ENCODE measurements at places on chromosomes 1 and 21.

GRCh38 chr1:185627171-185627570, 107.0 kb upstream of the HMCN1 start:
- DNase-seq = no peak

DNA sequence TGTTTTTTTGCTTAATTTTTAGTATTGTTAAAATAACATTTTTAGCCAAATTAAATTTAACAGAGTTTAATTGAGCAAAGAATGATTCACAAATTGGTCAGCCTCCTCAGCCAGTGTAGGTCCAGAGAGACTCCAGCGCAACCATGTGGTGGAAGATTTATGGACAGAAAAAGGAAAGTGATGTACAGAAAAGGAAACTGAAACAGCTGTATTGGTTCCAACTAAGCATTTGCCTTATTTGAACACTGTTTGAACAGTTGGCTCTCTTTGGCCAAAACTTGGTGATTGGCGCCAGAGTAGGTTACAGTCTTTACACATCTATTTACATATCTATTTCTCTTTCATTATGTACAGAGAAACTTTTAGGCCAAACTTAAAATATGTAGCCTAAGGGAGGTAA, 19.4 kb downstream of the RPS6KC1 start:
- DNase-seq = peak; percentile 37

GRCh38 chr1:216186141-216186540, 237.1 kb downstream of the USH2A start:
- DNase-seq = no peak

DNA sequence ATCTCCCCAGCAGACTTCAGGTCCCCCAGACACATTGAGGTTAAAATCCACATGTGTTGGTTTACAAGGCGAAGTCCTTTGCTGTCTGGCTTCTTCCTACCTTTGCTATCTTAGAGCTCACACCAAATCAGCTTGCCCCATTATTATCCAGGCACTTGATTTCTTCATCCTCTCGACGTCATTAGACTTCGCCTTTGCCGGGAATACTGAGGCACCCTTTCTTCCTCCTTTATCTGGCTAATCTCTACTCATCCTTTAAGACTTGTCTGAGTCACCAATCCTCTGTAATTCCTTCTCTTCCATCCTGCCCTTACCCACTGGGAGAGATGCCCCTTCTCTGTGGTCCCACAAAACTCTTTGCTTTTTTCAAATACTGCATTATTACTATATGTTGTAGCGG, 9.2 kb upstream of the XCL2 start:
- no peak for DNase-seq

DNA sequence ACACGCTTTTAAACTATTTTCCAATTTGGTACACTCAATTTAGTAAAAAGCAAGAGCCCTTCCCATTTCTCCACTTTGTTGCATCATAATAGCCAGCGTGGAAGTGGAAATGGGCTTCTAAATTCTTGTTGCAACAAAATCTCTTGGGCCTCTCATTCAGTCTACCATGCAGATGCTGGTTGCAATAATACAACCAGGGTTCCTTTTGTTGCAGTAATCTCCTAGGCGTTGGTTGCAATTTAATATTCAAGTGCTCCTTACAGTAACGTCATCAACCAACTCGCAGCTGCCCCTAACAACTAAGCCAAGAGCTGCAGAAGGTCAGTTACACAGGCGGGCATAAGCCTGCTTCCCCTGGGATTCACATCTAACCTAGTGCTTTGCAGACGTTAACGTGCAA, 2.7 kb upstream of the HDGF start:
- no peak for DNase-seq

- DNase-seq = no peak
Measured at GRCh38 chr1:230922620-230923019, 54.3 kb upstream of the C1orf198 start.

- DNase-seq = no peak
Measured at GRCh38 chr1:85585799-85586198, 5.2 kb downstream of the CCN1 start.

GRCh38 chr1:109890115-109890953, 20.3 kb upstream of the CSF1 start:
- no peak for DNase-seq

DNA sequence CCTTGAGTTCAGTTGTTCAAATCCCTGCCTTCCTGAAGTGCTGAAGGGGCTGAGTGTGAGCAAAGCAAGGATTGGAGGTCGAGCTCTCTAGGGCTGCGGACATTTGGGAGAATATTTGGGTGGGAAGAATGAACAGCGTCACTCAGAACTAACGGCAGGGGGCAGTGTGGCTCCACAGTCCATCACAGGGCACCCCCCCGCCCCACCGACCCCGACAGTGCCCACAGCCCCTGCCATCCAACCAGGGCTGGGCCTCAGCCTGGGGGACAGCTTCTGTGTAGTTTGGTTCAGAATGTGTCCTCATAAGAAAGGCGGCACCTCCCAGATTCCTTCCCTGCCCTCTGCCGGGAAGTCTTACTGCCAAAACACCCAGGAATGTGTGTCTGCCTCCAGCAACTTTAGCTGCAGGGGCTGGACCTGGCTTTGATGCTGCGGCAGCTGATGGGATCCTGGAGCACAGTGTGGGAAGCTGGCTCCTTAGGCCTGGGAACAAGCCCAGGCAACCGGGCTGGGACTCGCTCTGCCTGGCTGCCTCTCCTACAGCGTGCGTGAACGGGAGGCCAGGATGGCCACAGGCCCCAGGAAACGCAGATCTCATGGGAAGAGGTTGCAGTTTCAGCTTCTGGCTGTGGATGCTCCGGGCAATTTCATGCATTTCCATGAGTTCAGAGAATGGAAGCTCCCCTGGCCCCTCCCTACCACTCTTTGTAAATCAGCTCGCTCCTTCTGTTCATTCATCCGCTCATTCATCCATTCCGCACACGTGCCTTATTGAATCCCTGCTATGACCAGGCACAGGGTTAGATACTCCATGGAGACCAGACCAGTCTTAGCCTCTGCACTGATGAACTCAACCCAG, 104.9 kb upstream of the TMPRSS2 start:
- DNase-seq = peak; percentile 79

DNA sequence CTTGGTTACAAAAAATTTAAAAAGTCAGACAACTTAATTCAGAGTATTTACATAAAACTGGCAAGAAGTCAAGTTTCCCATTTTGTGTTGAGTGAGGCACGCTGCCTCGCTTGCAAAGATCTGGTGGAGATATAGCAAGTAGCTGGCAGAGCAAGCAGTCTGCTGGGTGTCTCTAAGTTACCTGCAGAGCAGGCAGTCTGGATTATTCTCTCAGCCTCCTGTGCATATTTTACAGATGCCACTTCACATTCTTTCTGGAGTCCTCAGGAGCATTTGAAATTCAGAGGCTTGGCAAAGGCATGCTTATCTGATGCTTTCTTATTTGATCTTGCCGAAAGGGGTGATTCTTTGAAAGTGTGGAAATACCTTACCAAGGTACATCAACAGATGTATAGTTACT, 640.4 kb upstream of the ADGRL4 start:
- no peak for DNase-seq

DNA sequence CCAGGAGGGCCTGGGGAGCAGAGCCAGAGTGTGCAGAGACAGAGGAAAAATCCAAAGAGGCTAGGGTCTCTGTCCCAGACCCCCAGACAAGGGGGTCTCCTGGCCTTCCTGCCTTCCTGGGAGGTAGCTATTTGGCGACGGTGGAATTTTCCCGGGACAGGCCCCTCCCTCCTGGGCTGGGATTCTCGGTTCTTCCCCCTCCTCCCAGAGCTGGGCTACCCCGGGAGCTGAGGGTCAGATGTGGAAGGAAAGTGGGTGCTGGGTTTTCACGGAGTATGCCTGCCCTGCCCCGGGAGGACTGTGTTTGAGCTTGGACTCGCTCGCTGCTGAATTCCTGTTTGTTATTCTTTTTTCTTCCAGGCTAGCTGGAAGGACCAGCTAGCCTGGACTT, 759 bp downstream of the AMPD2 start:
- no peak for DNase-seq

DNA sequence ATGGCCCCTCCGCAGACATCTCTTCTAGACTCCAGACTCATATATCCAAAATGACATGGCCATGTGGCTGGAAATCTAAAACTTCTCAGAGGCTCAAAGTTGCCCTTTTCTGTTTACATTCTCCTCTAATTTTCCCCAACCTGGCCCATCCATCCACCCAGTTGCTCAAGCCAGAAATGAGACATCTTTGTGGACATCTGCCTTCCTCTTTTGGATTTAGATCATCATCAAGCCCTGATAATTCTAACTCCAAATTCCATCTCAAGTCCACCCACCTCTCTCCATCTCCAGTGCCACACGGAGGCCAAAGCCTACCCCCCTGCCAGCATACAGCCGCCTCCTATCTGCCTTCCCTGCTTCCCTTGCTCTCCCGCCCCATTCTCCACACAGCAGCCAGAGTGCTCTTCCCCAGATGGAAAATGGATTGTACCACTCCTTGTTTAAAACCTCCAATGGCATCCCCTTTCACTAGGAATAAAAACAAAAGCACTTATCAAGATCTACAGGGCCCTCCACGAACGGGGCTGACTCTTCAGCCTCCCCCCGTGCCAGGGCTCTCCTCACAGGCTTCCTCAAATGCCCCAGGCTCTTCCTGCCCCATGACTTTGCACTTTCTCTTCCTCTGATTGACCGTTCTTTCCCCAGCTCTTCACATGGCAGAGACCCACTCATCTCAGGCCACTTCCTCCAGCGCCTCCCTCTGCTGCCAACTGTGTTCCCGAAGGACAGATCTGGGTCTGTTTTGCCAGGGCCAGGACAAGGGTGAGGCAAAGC, 40.1 kb downstream of the SYT6 start:
- DNase-seq = no peak

GRCh38 chr1:194709439-194709838, 1523.0 kb upstream of the B3GALT2 start:
- no peak for DNase-seq

- no peak for DNase-seq
Measured at GRCh38 chr1:194598098-194598497, 1411.7 kb upstream of the B3GALT2 start.

DNA sequence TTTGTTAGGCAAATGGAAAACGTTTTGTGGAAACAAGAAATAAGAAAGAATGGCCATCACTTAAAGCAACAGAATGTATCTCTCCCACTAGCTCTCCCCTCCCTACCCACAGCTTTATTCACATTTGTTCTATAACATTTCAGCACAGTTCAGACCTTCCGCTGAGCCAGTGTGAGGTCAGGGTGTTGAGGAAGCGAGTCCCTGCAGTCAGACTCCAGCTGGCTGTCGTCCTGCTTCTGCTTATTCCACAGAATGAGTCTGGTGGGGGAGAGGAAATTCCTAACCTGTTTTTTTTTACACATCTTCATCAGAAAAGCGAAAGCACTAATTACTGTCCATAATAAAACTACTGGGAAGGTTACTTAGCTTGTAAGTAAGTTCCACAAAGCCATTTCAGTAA, 39.0 kb downstream of the MRPL39 start:
- DNase-seq = no peak

DNA sequence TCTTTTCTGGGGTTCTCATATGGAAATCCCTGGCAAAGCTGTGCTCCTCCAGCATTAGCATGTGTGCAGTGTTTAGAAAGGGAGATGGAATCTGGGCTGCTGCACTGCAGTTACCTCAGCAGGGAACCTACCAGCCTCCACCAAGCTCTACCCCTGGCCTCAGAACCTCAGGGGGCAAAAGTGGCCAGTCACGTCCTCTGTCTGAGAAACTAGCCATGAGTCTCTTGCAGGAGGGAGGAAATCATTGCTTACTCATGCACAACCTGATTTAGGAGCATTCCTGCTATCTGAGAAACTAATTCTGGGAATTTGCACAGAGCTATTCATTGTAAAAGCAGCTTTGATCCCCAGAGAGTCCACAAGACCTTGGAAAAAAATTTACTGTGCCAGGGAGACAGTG, 80.6 kb upstream of the IPO9 start:
- DNase-seq = no peak

GRCh38 chr1:62601457-62601856, 4.1 kb downstream of the ANGPTL3 start:
- no peak for DNase-seq

DNA sequence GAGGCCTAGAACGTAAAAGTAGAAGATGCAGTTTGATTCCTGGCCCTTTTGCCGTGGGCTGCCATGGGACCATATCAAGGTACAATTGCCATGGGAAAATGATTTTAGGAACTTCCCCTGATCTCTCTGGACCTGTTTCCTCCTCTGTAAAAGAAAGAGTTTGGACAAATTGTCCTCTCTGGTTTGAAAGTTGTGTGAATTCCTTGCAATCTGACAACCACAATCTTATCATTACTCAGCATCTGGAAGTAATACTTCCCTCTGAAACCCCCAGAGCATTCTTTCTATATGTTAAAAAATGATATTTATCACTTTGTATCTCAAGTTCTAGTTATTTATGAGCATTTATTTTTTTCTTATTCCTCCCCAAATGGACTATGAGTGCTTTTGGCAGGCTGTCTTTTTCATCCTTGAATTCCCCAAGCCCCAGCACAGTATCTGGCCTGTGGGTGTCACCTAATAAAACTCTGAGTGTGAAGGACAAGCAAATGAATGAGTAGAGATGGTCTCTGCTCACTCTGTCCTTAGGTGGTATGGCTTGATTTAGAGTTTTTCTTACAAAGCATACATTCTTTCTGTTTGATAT, 181.1 kb downstream of the DYRK1A start:
- no peak for DNase-seq

GRCh38 chr1:224435999-224436398, 1.4 kb upstream of the WDR26 start:
- no peak for DNase-seq

- DNase-seq = no peak
Measured at GRCh38 chr1:30325999-30326398, 397.4 kb downstream of the MATN1 start.

- no peak for DNase-seq
Measured at GRCh38 chr1:7576946-7577657, 194.0 kb upstream of the VAMP3 start.

DNA sequence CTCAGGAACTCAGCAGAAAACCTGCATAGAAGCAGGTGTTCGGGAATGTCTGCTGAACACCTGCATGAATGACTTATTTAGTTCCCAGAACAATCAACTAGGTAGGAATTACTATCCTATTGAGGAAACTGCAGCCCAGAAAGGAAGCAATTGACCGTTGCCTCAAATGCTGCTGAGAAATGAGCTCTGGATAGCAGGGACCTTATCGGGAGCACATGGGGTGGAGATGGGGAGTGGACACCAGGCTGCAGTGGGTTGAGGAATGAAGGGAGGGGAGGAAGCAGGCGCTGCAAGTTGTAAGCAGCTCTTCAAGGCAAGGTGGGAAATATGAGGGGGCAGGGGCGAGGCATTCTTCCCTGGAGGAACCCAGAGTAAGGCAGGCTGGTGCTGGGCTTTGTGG, 10.8 kb upstream of the CDCP2 start:
- DNase-seq = no peak

- no peak for DNase-seq
Measured at GRCh38 chr21:31847761-31848160, 25.1 kb upstream of the HUNK start.

GRCh38 chr1:171595324-171595723, 26.7 kb upstream of the MYOCOS start:
- DNase-seq = no peak

Measured in HFF-Myc (cell line).